ENCODE measurements at places on chromosomes 11 and 22.

DNA sequence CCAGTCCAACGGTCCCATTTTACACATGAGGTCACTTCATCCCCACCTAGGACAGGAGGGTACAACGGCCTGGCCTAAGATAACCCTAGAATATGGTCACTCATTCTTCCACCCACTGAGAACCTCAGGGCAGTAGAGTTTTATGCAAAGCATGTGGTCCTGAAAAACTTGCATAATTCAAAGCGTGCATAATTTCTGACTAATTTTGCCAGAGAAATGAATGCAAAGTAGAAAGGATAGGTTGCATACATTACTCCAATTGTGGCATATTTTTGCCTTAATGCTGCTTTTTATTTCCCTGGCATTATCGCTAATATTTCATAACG is 32.5 kb upstream of the SLC35C1 start:
- DNase-seq = no peak

DNA sequence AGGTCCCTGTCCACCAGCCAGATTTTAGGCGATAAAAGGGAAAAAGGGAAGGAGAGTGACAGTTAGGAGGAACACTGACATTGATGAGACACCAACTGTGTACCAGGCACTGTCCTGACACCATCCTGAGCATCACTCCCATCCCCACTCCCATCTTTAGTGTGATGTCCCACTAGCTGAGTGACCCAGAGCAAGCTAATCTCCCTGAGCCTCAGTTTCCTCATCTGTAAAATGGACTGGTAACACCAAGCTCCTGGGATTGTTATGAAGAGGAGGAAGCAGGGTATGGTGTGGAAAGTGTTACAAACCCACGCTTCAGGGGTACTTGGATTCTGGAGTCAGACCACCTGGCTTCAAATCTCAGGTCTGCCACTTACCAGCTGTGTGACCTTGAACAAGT is 8.5 kb upstream of the P2RY6 start:
- no peak for DNase-seq

DNA sequence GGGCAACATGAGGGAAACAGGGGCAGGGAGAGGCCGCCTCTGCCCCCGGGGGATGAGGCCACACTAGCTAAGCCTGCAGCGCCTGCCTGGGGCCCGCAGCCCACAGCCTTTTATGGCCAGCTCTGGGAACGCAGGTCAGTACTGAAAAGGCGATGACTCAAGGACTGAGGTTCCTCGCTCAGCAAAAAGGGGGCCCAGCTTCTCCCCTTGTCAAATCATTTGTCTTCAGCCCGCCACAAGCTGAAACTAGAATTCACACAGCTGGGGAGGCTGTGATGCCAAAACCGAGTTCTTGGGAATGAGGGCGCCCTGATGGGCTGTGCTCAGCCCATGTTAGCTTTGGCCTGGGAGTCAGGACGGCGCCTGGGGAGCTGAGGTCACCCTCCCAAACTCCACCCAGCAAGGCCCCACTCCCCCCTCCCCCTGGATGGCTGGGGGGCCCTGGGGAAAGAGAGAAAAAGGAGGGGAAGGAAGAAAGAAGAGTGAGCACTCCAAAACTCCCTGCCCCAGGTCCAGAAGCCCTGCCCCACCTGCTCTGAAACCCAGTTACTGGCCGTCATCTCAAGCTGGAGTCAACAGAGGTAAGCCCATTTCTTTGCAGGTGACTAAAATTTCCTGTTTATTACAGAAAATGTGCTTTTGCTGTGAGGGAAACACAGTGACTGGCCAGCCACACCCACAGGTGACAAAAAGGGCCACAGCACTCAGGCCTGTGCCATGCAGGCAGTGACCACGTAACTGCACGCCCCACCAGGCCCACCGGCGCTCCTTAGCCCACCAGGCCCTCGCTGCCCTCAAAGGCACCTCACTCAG is 13.7 kb downstream of the EHD1 start:
- peak; percentile 91 for DNase-seq

GRCh38 chr11:64810891-64811272 is 531 bp upstream of the MEN1 start:
- DNase-seq = no peak

GRCh38 chr22:44755956-44756361 is 3.6 kb downstream of the ARHGAP8 start:
- no peak for DNase-seq

DNA sequence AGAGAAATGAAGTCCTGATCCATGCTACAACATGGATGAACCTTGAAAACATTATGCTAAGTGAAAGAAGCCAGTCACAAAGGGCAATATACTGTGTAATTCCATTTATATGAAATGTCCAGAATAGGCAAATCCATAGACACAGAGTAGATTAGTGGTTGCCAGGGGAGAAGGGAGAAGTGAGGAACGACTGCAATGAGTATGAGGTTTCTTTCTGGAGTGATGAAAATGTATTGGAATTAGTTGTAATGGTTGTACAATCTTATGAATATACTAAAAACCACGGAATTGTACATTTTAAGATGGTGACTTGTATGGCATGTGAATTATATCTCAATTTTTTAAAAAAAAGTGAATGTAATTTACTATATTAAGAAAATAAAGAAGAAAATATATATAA is 83.1 kb upstream of the GDPD4 start:
- DNase-seq = no peak

DNA sequence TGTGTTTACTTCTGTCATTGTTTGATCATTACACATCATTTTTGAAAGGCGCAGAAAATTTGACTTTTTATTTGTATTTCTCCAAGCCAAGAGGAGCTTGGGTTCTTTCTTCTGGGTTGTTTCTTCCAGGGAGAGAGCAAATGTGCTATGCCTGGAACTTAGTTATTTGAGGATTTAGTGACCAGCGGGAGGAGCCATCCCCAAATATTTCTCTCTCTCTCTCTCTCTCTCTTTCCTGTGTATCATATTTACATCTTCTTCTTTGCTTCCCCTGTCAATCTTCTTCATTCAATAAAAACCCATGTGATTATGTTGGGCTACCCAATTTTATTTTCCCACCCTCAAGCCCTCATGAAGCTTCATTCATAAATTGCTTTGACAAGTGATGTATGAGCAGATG is 534.5 kb downstream of the LRRC4C start:
- DNase-seq = no peak

DNA sequence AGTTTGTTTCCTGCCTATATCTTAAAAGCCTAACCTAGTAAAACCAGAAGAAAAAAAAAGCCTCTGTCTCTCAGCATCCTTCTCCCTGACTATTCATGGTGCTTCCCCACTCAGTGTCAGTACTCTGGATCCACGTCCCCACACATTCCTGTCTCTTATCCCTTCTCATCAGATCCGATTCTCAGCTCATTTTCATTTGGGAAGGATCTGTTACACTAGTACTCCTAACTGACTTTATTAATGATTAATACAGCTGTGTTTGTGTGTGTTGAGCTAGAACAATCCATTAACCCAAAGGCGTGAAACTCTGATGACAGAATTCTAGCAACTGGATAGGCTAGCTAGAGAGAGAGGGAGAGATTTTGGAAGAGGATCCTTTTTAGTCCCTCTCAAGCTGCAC is 1.5 kb downstream of the PRRG4 start:
- DNase-seq = no peak

DNA sequence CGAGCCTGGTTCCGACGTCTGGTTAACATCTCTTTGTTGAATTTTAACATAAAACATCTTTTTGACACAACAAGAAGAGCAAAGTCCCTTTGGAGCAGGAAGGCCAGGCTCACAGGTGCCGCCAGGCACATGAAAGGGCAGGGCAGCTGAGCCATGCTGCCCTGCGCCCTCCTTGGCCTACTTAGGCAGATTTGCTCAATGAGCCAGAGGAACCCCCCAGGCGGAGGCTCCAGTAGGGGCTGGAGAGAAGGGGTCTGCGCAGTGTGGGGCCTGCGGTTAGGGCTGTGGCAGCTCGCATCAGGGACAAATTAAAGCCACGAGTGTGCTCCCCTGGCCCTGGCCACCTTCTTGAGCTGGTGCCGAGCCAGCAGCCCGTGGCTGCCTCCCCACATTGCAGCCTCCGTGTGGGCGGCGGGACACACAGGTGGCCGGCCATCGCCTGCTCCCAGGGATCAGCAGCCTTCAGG is 9.9 kb upstream of the SLC22A12 start:
- DNase-seq = no peak

- DNase-seq = no peak
Measured at GRCh38 chr22:17853073-17853472, 78.8 kb upstream of the BID start.

DNA sequence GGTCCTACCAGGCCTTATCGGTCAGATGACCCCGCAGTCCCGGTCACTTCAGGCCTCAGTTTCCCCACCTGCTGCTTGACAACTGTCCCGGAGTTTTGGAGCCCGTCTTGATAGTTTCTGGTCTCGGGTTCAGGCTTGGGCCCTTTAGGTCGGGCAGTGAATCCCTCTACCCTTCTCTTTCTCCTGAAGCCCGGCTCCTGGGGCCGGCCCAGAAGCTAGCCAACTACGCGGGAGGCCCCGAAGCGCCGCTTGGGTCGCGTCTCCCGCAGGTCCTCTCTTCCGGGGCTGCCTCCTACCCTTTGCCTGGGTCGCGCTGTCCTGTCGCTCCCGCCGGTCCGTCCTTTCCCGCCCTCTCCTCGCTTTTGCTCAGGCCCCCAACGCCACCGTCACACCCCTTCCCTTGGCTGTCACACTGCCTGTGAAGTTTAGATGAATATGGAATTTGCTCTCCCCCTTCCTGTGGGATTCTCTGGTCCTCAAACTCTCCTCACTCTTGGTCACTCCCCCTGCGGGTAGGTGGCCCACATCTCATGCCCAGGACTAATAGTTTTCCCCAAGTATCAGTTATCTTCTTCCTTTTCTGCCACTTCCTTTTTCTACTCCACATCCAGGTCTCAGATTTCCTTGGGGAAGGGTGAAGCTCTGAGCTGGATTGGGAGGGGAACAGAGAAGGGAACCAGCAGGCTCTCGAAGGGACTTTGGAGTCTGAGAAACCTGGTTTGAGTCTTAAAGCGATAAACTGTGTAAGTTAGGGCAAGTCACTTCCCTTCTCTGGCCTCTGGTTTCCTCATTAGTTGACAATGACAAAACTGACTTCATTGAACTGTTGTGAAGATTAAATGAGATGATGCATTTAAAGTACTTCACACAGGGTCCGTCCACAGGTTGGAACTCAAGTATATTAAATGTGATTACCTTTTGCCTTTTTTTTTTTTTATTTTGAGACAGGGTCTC is 790 bp downstream of the RAB1B start:
- DNase-seq = peak; percentile 61

DNA sequence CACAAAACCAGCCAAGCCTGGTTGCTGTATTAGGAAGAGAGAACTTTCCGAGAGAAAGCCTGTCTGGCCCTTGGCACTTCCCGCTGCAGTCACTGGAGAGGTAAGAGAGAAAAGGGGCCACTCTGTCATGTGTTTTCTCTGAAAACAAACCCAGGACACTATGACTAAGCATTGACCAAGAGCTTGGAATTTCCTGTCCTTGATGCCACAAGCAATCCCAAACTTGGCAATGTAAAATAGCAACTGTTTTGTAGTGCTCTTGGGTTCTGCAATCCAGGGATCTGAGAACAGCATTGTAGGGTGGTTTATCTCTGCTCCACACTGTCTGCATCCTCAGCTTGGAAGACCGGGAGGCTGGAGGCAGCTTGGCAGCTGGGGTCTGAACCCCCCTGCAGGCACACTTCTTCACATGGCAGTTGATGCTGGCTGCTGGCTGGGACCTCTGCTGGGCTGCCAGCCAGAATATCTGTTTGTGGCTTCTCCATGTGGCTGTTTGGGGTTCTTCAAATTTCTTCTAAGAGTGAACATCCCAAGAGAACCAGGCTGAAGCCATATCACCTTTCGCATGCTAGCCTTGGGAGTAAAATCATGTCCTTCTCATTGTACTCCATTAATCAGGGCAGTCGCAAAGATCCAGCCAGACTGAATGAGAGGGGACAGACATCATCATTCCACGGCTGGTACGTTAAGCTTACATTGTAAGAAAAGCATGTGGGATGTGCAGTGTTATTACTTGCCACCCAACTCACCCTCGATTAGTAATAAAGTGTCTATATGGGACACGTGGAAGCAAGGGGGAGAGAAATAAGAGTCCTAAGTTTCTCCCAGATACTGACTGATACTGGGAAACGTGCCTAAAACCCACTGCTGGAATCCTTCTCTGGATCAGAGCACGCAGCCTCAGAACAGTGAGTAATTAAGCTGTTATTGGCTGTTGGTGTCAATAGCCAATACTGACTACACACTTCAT is 537.4 kb upstream of the B3GAT1 start:
- DNase-seq = peak; percentile 96

DNA sequence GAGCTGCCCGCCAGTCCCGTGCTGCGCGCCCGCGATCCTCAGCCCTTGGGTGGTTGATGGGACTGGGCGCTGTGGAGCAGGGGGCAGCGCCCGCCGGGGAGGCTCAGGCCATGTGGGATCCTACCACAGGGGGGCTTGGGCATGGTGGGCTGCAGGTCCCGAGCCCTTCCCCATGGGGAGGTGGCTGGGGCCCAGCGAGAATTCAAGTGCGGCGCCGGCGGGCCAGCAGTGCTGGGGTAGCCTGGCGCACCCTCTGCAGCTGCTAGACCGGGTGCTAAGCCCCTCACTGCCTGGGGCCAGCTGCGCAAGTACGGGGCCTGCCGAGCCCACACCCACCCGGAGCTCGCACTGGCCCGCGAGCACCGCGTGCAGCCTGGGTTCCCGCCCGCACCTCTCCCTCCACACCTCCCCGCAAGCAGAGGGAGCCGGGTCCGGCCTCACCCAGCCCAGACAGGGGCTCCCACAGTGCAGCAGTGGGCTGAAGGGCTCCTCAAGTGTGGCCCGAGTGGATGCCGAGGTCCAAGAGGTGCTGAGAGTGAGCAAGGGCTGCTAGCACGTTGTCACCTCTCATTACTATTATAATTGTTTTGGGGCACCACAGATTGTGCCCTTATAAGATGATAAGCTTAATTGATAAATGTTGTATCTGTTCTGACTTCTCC is 333.2 kb downstream of the CASP12 start:
- DNase-seq = no peak

- DNase-seq = no peak
Measured at GRCh38 chr11:103167166-103167565, 57.9 kb downstream of the DYNC2H1 start.

DNA sequence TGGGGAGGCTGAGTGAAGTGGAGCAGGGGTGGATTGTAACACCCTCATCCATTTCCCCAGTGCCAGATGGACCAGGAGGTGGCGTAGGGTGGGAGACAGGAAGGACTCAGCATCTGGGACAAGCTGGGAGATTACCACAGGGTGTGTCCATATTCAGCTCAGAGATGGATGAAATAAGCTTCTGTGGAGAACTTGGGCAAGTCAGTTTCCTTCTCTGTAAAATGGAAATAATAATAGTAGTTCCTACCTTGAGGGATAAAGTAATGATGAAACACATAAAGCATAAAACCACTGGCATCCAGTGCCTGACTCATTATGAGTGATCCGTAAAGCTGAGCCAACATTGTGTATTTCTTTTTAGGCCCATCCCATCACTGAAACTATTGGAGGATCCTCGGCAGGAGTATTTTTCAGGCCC is 607 bp upstream of the ROBO4 start:
- DNase-seq = peak; percentile 95

DNA sequence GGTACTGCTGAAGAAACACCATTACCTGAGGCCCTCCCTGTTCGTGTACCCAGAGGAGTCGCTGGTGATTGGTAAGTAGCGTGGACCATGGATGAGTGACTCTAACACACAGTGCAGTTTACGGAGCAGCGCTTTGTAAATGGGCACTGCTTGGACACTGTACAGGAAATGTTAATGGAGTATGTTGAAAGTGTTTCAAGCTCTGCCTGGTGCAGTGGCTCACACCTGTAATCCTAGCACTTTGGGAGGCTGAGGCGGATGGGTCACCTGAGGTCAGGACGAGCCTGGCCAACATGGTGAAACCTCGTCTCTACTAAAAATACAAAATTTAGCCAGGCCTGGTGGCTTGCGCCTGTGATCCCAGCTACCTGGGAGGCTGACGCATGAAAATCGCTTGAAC is 29.7 kb downstream of the XRCC6 start:
- DNase-seq = no peak

- DNase-seq = no peak
Measured at GRCh38 chr22:24968066-24968561, 15.6 kb downstream of the KIAA1671 start.

All from LHCN-M2 (cell line).